ENCODE measurements at places on chromosomes 5 and 9.
A peak's percentile ranks its signal among the peaks of the same experiment; 100 is the strongest.

- no peak for DNase-seq
These were observed 426.7 kb upstream of the FTMT start for GRCh38 chr5:121424976-121425375.

GRCh38 chr9:98851730-98852459 lies 44.4 kb downstream of the GALNT12 start:
- DNase-seq: no peak

GRCh38 chr5:53891159-53891558 lies 330.7 kb downstream of the NDUFS4 start:
- DNase-seq: no peak

DNA sequence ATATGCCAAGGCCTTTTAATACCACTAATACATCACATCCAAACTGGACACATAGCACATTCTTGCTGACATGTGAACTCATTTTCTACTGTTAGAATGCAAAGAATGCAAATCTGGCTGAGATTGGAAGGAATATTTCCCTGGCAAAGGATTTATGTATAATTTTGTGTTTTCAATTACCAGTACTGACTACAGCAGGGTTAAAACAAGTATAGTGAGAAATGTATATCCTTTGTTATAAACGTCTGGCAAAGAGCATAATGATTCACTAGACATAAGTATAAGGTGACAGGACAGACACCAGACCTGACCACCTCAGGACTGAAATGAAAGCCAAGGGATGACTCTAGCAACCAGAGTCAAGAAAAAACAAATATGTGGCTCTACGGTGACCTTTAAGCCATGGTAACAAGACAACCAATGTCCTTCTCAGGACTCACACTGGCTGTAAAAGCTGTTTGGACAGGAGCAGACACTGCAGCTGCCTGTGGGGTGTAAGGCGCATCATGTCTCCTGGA lies 95.0 kb downstream of the MRPS27 start:
- DNase-seq: no peak

- no peak for DNase-seq
These were observed 35.7 kb downstream of the RXRA start for GRCh38 chr9:134361843-134362414.

- DNase-seq: no peak
These were observed 33.5 kb downstream of the CSNK1G3 start for GRCh38 chr5:123545506-123545905.

DNA sequence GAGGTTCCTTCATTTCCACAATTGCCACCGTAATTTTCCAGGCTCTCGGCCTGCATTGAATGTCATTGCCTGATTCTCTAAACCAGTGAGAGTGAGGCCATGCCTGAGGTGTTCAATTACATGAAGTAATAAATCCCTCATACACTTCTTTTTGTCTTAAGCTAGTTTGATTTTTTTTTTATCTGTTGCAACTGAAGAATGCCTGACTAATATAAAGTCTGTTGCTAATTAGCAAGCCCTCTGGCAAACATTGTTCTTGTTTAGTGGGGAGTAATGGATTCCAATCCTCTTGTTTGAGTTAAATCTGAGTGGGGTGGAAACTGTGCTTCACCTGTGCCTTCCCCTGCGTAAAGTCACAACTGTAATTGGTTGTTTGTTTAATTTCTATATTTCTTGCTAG lies 338.1 kb upstream of the ATP10B start:
- DNase-seq: no peak

- no peak for DNase-seq
These were observed 339.2 kb downstream of the GLIS3 start for GRCh38 chr9:3960661-3961144.

GRCh38 chr5:125106881-125107280 lies 360.4 kb upstream of the ZNF608 start:
- no peak for DNase-seq

GRCh38 chr5:82111191-82111590 lies 139.4 kb downstream of the ATG10 start:
- DNase-seq: no peak

- peak; percentile 27 for DNase-seq
These were observed 14.2 kb upstream of the CCDC180 start for GRCh38 chr9:97293207-97293721.

GRCh38 chr5:140855772-140856674 lies at the start of gene PCDHA10:
PCDHA10 (plus strand) TSS chr5:140855897; CDS start chr5:140856049, 152 bp downstream.
- DNase-seq: no peak

DNA sequence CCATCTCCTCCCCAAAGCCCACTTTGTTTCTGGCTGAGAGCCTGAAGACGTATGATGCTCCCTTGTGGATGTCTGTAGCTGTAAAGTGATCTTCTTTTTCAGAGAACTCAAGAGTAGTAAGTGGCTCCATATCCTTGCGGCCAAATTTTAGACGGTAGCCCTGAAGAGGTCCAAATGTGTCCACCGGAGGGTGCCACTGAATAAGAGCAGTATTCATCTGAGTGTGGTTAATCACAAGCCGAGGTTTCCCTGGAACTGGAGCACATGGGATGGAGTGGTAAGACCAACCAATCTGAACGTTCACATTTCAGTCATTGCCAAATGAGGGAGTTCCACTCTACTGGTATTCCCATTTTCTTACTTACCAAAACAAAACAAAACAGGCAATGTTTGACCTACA lies 686.5 kb upstream of the DMAC1 start:
- DNase-seq: no peak

DNA sequence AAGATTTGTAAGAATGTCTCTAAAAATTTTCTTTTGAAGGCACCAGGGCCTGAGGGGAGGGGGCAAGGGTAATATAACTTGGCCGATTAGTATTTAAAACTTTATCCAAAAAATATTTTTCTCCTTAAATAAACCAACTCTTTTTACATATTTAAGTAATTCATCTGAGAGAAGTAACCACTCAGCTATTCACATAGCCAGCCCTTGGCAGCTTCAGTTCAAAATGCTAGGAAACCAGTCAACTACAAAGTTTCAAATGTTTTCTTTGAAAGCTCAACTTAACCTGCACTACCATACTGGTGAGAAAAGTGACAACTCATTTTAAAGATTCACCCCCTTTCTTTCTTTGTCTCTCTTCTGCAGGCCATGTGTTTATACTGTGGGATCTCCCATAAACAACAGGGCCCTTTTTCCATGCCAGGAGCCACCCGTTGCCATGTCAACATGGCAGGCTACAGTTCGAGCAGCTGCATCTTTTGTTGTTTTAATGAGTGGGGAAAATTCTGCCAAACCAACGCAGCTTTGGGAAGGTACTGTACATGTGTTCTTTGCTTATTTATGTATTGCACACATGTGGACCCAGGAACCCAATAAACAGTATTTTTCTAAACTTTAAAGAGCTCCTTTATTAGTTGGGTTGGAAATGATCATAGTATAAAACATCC lies 46.3 kb downstream of the AOPEP start:
- DNase-seq: no peak

DNA sequence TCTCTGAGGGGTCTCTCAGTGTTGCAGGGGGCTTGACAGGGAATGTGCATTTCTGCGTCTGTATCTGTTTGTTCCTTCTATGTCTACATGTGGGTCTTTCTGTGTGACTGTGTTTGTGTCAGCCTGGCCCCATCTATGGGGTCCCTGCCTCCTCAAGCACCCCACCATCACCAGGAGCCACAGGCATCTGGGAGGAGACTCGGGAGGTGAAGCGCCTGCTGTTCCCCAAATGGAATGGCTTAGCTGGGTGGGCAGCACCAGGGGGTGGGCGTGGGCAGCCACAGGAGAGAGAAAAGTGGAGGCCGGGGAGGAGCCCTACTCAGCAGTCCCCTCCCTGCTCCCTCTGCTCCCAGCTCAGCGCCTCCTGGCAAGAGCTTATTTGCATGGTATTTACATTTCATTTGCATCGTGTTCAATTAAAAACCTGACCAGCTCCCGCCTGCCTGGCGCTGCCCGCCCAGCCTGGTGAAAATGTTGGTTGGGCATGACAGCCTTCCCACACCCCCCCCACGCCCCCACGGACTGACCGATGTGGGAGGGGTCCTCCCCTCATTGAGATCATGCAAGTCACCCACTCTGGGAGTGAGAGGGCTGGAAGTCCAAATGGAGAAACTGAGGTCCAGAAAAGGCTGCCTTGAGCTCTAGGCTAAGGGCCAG lies 50.5 kb downstream of the CXXC5 start:
- DNase-seq: peak; percentile 64

- DNase-seq: peak; percentile 19
These were observed 52.6 kb downstream of the TENT4A start for GRCh38 chr5:6765612-6766525.

DNA sequence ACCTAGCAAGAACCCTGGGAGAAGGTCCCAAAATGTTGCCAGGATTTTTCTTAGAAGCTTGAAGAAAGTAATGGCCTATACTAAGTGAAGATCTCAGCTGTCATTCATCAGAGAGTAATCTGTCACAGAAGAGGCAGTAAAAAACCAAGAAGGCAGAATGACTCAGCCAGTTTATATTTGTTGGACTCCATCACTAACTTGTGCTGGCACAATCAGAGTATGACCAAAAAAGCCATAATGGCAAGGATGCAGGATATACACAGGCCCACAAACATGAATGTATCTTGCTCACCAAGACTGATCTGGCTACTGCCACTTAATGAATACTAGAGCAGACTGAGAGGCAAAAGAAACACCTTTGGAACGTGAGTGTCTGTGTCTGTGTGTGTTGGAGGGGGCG lies 104.0 kb upstream of the POU5F2 start:
- no peak for DNase-seq

GRCh38 chr5:171311322-171312077 lies 2.5 kb downstream of the TLX3 start:
- DNase-seq: no peak

DNA sequence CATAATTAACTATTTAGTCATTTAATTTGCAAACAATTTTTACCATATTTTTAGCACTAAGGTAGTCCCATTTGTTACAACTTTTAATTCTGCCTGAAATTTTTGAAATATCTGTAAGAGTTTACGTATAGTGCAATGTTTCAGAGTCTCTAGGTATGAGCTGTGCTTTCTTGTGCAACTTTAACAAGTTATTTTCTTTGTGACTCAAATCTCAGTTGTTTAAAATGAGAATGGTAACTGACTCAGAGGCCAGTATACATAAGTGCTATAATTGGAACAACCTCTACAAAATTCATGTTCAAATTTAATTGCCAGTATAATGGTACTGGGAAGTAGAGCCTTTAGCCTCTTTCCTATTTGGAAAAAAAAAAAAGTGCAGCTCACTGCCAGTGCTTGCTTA lies 14.2 kb upstream of the ZNF883 start:
- DNase-seq: no peak

- DNase-seq: no peak
These were observed 90.7 kb downstream of the DAPK1 start for GRCh38 chr9:87588339-87588738.

- DNase-seq: no peak
These were observed 35.7 kb downstream of the SLC6A3 start for GRCh38 chr5:1409381-1410110.

GRCh38 chr9:125986966-125987365 lies 239.8 kb downstream of the PBX3 start:
- DNase-seq: no peak

DNA sequence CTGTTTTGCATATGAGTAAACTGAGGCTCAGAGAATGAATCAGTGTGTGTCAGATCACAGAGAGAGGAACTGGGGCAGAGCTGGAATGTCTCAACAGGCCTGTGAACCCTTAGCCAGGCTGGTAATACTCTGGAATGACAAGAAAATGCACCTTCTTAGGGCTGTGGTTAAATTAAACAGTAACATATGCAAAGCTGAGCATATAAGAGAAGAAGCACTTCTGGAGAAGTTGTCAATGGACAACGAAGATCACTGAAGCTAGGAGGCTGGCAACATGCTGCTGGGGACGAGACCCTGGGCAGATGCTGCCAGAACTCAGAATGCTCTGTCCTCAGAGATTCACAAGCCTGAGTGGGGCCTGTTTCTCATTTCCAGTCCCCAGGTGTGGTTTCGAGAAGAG lies 64.6 kb upstream of the EPB41L4B start:
- DNase-seq: no peak
